LNCaP clone FGC (cell line): ENCODE measurements at places on chromosomes 6 and 20.

DNA sequence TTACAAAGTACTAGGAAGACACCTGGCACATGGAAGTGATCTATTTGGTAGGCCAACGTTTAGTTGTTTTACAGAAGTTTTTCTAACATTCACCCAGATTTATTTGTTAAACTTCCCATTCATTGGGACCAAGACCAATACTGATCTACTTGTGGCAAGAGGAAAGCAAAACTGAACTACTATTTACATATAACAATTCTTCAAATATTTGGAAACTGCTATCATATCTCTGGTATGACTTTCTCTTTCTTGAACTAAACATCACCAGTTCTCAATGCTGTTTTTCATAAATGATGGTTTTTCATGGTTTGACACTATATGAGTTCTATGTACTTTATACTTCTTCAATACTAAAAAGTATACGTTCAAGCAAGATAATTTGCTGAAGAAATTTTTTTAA is 189.2 kb downstream of the ASCC3 start:
- DNase-seq: no peak

- DNase-seq: peak; percentile 65
Observed at GRCh38 chr6:25844518-25844917, 12.7 kb upstream of the SLC17A1 start.

- no peak for DNase-seq
Observed at GRCh38 chr20:47033665-47034064, 139.0 kb downstream of the EYA2 start.

GRCh38 chr6:147752689-147753403 is 244.4 kb downstream of the SAMD5 start:
- no peak for DNase-seq

GRCh38 chr6:52650941-52651340 is 20.0 kb upstream of the TMEM14A start:
- no peak for DNase-seq

GRCh38 chr20:38225900-38226263 is 34.7 kb downstream of the KIAA1755 start:
- no peak for DNase-seq

- DNase-seq: no peak
Observed at GRCh38 chr6:137218473-137218916, 690 bp downstream of the IFNGR1 start.

DNA sequence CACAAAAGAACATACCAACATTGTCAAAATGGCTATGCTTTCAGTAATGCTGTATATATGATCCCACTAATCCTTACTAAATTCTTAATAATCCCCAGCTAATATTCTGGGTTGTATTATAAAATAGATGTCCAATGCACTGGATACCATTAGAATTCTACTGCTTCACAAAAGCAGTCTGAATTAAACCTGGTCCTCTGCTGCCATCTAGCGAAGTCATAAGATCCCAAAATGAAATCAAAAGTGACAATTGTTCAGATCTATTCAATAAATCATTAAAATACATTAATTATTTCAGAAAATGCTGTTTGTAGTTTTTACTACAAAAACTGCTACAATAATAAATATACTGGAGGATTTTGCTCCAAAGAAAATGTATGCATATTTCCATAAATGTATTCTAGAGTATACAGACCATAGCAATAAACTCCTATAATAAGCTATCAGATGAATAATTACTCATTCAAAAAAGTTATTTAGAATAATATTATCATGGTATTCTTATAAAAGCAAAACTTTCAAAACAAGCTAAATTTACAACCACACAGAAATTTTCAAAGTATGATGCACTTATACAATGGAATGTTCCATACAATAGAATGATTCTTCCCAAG is 92.6 kb downstream of the RNGTT start:
- no peak for DNase-seq

DNA sequence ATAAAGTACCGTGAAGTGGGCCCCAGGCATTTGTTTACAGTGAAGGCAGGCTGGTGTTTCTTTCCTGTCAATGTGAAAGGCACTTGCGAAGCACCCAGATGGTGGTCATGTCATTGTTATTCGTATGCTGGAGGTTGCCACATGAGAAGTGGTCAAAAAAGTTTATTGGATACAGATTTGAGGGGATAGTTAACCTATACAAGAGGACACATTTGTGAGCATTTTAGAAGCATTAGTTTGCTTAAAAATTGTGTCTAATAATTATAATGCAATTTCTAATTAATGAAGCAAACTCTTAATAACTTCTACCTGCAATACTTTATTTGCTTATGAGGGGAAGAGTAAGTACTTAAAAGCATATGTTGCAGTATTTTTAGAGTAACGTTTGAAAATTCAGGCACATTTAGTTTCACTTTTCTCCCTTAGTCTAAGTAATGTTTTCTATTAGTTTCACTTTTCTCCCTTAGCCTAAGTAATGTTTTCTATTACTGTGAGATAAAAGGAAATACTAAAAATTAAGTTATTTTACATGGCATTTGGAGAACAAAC is 120.7 kb upstream of the CLDN20 start:
- DNase-seq: no peak

DNA sequence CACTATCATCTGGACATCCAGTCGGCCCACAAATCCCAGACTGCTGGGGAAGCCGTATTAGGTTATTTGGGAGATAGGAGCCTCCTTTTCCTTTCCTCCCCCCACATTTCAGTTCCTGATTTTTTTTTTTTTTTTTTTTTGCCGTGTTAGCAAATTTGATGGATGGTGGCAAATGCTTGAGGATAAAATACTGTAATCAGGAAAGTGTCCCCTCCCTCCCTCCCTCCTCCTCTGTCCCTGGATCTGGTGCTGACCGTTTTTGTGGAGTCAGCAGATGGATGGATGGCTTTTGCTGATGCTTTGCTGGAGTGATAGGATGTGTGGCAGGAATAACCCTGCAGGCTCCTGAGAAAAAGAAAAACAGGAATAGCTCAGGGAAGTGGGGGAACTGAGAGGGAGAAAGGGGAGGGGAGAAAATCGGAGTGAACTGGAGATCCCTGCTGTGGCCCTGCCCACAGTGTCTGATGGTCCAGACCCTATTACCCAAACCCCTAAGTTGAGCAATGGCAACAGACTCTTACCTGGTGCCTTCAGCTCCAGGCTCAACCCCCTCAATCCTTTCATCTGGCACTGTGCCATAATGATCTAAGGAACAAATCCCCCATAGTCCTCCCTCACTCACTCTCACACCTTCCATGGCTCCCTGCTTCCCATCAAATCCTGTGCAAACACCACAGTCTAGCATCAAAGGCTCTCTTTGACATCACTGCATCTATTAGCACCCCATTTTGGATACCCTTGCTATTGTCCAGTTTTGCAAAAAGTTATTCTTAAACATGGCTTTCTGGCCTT is 277.3 kb upstream of the CHD6 start:
- DNase-seq: no peak

- DNase-seq: no peak
Observed at GRCh38 chr6:84415068-84415467, 187.6 kb upstream of the CEP162 start.

DNA sequence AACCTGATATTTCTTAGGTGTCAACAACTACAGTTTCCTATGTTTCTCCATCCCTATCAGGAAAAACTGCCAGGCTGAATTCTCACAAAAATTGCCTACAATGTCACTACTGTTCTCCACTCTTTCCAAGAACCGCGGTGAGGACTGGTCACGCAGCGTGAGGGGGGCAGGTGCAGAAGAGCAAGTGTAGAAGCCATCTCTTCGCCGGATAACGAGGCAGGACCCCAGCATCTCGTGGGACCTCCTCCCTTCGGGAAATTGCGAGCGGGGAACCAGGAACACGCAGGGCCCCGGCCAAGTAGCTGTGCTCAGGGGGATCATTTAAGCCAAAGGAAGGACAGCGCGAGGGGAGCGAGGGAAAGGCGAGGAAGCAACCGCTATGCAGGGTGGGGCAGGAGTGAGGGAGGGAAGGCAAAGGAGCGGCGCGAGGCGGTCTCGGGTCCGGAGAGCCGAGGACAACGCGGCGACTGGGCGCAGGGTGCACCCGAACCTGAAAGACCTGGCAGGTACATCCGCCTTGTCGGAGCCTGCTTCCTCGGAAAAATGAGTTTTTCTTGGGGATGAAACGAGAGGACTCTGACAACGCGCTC is 559 bp downstream of the APMAP start:
- DNase-seq: no peak

- no peak for DNase-seq
Observed at GRCh38 chr6:53579338-53579737, 34.4 kb upstream of the GCLC start.

GRCh38 chr6:163100259-163100658 is 314.3 kb upstream of the QKI start:
- no peak for DNase-seq

- no peak for DNase-seq
Observed at GRCh38 chr6:39440039-39440426, 117.5 kb upstream of the KCNK16 start.

DNA sequence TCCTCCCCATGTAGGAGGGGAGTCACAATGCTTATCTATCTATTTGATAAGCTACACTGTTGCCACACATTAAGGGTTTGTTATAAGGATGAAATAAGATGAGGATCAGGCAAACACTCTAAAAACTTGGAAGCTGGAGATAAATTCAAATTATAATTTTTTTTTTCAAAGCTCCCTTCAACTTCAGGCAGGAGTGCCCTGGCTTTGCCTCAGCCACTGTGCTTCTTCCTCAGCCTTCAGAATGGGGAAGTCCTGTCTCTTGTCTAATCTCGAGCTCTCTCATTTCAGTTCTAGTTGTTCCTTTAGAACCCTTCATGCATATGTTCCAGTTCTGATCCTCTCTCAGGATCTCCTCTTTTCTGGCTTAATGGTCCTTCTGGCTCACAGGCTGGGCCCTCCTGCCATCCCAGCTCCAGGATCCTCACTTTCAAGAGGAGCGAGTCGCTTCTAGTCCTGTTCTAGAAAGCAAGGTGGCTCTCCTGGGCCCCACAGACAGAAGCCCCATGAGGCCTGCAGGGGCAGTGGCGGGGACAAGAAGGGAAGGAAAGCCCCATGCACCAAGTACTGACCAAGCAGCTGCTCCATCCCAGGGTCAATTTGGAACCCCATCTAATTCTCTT is 164.3 kb downstream of the VEGFA start:
- DNase-seq: no peak

DNA sequence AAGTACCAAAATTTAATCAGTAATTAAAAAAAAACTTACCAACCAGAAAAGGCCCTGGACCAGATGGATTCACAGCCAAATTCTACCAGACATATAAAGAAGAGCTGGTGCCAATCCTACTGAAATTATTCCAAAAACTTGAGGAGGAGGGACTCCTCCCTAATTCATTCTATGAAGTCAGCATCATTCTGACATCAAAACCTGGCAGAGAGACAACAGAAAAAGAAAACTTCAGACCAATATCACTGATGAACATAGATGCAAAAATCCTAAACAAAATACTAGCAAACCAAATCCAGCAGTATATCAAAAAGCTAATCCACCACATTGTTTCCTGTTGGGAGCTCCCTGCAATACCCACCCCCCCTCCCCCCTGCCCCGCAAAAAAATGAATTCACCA is at the start of gene WFDC11:
Gene WFDC11 (minus strand): TSS at position 101 of the 400 bp plus-strand sequence. CDS start 19,639 bp downstream, outside the sequence.
- DNase-seq: no peak

GRCh38 chr6:25831532-25832306 is at the start of gene SLC17A1:
Gene SLC17A1, minus strand, starts transcription at chr6:25832052. Its CDS starts 1,495 bp downstream, at chr6:25830557.
- DNase-seq: no peak

DNA sequence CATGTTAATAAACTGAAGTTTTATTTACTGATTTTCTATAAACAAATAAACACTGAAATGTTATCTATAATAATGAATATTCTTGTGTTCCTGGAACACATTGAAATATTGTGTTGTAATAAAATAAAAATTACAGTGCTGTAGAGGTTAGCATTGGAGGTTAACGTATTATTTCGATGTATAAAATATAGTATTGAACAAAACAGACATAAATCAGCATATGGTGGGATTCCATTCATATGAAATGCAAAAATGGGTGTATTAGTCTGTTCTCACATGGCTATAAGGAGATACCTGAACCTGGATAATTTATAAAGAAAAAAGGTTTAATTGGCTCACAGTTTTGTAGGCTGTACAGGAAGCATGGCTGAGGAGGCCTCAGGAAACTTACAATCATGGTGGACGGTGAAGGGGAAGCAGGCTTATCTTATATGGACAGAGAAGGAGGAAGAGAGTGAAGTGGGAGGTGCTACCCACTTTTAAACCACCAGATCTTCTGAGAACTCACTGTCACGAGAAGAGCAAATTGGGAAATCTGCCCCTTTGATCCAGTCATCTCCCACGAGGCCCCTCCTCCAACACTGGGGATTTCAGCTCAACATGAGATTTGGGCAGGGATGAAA is 24.6 kb upstream of the BMP6 start:
- DNase-seq: no peak

DNA sequence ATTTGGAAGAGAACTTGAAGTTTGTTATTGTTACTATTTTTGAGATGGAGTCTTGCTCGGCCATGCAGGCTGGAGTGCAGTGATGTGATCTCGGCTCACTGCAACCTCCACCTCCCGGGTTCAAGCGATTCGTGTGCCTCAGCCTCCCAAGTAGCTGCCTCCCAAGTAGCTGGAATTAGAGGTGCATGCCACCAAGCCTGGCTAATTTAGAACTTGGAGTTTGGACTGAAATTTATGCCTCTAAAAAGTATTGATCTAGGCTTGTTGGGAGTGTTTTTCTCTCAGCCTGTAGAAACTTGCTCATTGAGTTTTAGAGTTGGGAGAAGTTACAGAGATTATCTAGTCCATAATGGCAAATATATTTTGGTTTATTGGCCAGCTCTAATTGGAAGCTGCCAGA is 4.1 kb downstream of the ITCH start:
- DNase-seq: no peak
